H7 (cell line): ENCODE measurements at places on chromosomes 12 and 14. TPM values are rescaled to one million over a fixed set of nuclear protein-coding genes. Genes with fewer than 3 reads are reported as not detected.

WSCD2 gene
- total RNA-seq, result 1.7 and 1.8 TPM in 2 replicates

CELA1 gene
- not detected in 2 replicates for total RNA-seq

VWF gene
- 1.6 and 2.3 TPM in 2 replicates for total RNA-seq

CTSG gene
- total RNA-seq, result 0.10 TPM in 1 of 2 replicates, not detected in the other

SLC10A1 gene
- total RNA-seq, result not detected in 2 replicates

ANKS1B gene
- total RNA-seq, result 3.4 and 3.5 TPM in 2 replicates

EGLN3 gene
- total RNA-seq, result 10.6 and 12.3 TPM in 2 replicates

TMEM119 gene
- 0.24 and 0.85 TPM in 2 replicates for total RNA-seq

RAD51AP1 gene
- 59.7 and 87.2 TPM in 2 replicates for total RNA-seq

NOP9 gene
- 27.2 and 32.4 TPM in 2 replicates for total RNA-seq

KRT3 gene
- total RNA-seq, result not detected in 2 replicates

NTN4 gene
- 1.2 and 1.4 TPM in 2 replicates for total RNA-seq

GLT8D2 gene
- total RNA-seq, result 1.1 and 1.7 TPM in 2 replicates

TEX52 gene
- total RNA-seq, result not detected in 2 replicates

IL22 gene
- total RNA-seq, result not detected in 2 replicates

COX8C gene
- not detected in 2 replicates for total RNA-seq

ALDH1L2 gene
- total RNA-seq, result 1.1 and 1.2 TPM in 2 replicates

NYNRIN gene
- 3.6 and 6.1 TPM in 2 replicates for total RNA-seq

TNFAIP2 gene
- 30.1 and 38.7 TPM in 2 replicates for total RNA-seq

SPTLC2 gene
- 20.5 and 22.7 TPM in 2 replicates for total RNA-seq

YLPM1 gene
- total RNA-seq, result 10.1 and 29.6 TPM in 2 replicates

ITGB7 gene
- 0.30 and 0.52 TPM in 2 replicates for total RNA-seq

KLRC4 gene
- total RNA-seq, result not detected in 2 replicates

FOXN4 gene
- 0.07 and 0.33 TPM in 2 replicates for total RNA-seq

LMNTD1 gene
- 2.8 TPM in 1 of 2 replicates, not detected in the other for total RNA-seq

SYT10 gene
- 0.69 and 0.92 TPM in 2 replicates for total RNA-seq

LRCOL1 gene
- not detected in 2 replicates for total RNA-seq

TAS2R7 gene
- not detected in 2 replicates for total RNA-seq

KIF26A gene
- 59.2 and 61.0 TPM in 2 replicates for total RNA-seq

GUCY2C gene
- total RNA-seq, result 1.1 and 2.5 TPM in 2 replicates

AMDHD1 gene
- 0.41 and 1.0 TPM in 2 replicates for total RNA-seq

RPL10L gene
- not detected in 2 replicates for total RNA-seq

MYL2 gene
- not detected in 2 replicates for total RNA-seq

P2RX2 gene
- 0.15 and 0.28 TPM in 2 replicates for total RNA-seq

RNASE1 gene
- 72.7 and 124 TPM in 2 replicates for total RNA-seq

MYO1H gene
- 0.04 TPM in 1 of 2 replicates, not detected in the other for total RNA-seq

CDCA3 gene
- total RNA-seq, result 85.6 and 115 TPM in 2 replicates

SRRM4 gene
- total RNA-seq, result 0.26 and 0.76 TPM in 2 replicates

PTGER2 gene
- 0.24 and 1.9 TPM in 2 replicates for total RNA-seq

GPX2 gene
- 0.63 and 1.3 TPM in 2 replicates for total RNA-seq
